ENCODE measurements at places on chromosomes 4 and X.

- no peak for DNase-seq
Measured at GRCh38 chrX:41604766-41605543, 83.8 kb upstream of the GPR34 start.

DNA sequence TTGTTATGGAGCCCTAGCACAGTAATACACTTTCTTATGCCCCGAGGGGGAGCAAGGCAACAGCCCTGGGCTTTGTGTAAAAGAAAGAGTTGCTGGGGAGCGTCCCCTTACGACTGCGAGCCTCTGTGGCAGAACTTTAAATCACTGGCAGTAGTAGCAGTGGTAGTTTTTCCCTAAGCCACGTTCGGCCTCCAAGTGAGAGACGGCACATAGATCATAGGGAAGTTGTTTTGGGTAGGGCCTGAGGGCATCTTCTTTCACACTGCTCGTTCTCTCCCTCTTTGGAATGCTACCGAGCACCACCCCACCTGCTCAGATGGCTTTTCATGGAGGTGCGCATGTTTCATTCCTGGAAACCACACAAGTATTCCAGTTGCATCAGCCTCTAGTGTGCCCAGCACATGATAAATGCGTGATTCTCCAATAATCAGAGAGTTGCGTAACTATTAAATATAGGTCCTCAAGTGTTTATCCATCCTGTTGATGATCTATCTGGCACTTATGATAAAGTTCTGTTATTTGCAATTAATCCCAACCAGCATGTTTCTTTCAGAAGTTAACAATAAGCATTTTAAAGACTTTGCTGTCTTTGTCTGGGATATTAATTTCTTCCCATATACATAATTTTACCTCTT is 7.0 kb upstream of the SYNPO2 start:
- DNase-seq: no peak

- DNase-seq: no peak
Measured at GRCh38 chr4:148225639-148226038, 216.6 kb downstream of the NR3C2 start.

GRCh38 chrX:81205551-81205950 is 3.6 kb downstream of the SH3BGRL start:
- DNase-seq: no peak
